ENCODE measurements at places on chromosomes 16 and 17. TPM values are rescaled to one million over a fixed set of nuclear protein-coding genes. Genes with fewer than 3 reads are reported as not detected.
A peak's percentile ranks its signal among the peaks of the same experiment; 100 is the strongest.

The GSG1L gene
- polyA plus RNA-seq: not detected

The MYH1 gene
- not detected for polyA plus RNA-seq

The C17orf107 gene
- polyA plus RNA-seq: 0.22 TPM

The HOXB9 gene
- not detected for polyA plus RNA-seq

GRCh38 chr16:49972961-49973360 lies 52.1 kb upstream of the CNEP1R1 start:
- peaks cover 2% of the 10 kb centered on the region for H3K27me3 ChIP-seq
- H3K4me1 ChIP-seq: no peaks in the 10 kb centered on the region
- no peaks in the 10 kb centered on the region for H3K36me3 ChIP-seq
- DNase-seq: no peak
- H3K4me3 ChIP-seq: no peak overlapping the region

GRCh38 chr16:4362476-4363135 lies 9.0 kb upstream of the VASN start:
- no peak overlapping the region for H3K27ac ChIP-seq
- H3K36me3 ChIP-seq: peaks cover 3% of the 10 kb centered on the region

DNA sequence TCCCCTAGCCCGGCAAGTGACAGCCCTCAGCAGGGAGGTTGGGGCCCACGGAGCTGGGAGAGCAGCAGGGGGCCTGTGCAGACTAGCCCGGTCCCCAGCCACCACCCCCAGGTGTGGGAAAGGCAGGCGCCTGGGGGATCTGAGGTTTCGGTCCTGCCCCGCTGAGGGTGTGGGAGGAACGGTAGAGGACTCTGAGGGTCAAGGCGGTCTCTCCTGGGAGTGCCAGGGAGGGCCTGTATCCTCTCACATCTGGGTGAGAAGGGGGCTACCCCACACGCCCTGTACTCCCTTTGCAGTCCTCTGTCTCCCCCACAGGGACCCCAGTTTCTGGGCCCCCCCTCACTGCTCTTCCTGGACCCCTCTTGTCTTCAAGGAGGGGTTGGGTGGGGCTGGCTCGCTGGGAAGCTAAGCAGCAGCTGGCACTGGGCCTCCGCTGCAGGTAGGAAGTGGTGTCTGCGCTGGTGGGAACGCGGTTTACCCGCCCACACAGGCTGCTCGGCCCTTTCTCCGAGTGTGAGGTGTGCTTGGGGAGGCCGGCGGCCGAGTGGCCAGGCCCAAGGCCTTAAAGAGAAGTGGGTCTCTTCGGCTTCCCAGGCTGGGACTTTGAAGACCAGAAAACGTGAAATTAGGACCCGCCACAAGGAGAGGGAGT lies 15.4 kb downstream of the CD7 start:
- no peaks in the 10 kb centered on the region for H3K36me3 ChIP-seq
- H3K4me1 ChIP-seq: peaks cover 90% of the 10 kb centered on the region
- peaks cover 44% of the 10 kb centered on the region for H3K27me3 ChIP-seq
- peak overlapping the region; percentile 100 for H3K27ac ChIP-seq
- peak overlapping the region; percentile 81 for H3K4me3 ChIP-seq

- peaks cover 24% of the 10 kb centered on the region for H3K4me1 ChIP-seq
- H3K4me3 ChIP-seq: peak within 1 kb of the TSS; percentile 99
- peak; percentile 71 for DNase-seq
- H3K27ac ChIP-seq: peak within 1 kb of the TSS; percentile 98
Observed at GRCh38 chr17:42773290-42774035, at the start of gene VPS25. VPS25 (plus strand) TSS chr17:42773449; CDS start chr17:42773476, 27 bp downstream.

DNA sequence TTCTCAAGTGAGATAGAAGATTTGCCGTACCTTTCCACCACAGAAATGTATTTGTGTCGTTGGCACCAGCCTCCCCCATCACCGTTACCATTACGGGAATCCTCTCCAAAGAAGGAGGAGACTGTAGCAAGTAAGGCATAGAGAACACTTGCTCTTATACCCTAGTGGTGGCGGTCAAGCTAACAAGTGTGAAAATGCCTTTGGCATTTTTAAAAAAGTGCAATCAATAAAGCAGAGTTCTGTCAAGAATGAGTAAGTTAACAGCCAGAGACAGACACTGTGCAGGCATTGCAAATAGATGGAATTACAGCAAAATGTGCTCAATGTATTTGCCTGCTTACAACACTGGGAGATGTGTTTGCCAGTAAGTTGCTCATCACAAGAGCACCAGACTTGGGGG lies 7.7 kb downstream of the MSL1 start:
- peaks cover 18% of the 10 kb centered on the region for H3K4me1 ChIP-seq
- peak overlapping the region; percentile 55 for H3K27ac ChIP-seq
- DNase-seq: no peak
- H3K36me3 ChIP-seq: peaks cover 50% of the 10 kb centered on the region
- no peak overlapping the region for H3K4me3 ChIP-seq

GRCh38 chr16:50989047-50989446 lies 162.0 kb downstream of the SALL1 start:
- no peak overlapping the region for H3K27ac ChIP-seq
- H3K4me3 ChIP-seq: no peak overlapping the region
- no peaks in the 10 kb centered on the region for H3K27me3 ChIP-seq
- H3K4me1 ChIP-seq: no peaks in the 10 kb centered on the region
- no peak for DNase-seq
